ENCODE measurements at places on chromosomes 12 and 14.

DNA sequence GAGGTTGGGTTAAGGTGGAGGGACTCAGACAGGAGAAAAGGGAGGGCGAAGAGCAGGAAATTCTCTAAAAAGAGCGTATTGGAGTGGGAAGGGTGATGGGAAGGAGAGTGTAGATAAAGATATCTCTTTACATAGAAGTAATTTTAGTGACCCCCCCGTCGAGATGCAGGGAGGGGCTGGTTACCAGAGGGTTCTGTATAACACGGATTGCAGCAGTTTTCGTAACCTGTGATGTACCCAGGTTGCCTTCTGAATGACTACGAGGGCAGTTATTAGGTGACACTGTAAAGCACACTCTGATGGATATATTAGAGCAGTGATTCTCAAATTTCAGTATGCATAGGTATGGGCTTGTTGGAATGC is 443 bp downstream of the DNAL1 start:
- DNase-seq: no peak

DNA sequence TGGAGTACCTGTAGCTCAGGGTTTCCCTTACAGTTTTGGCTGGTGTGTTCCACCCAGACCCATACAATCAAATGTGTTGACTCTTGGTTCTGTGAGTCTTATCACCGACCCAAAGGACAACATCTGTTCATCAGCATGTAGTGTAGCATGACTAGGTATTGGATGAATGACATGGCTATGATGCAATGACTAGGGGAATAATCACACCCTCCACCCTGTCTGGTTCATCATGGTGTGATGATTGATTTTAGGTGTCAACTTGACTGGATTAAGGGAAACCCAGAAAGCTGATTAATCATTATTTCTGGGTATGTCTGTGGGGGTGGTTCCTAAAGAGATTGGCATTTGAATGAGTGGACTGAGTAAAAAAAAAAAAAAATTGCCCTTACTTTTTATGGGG is 311.3 kb downstream of the DPF3 start:
- DNase-seq: no peak

- no peak for DNase-seq
Observed at GRCh38 chr14:70009961-70010360, 130.7 kb downstream of the SMOC1 start.

DNA sequence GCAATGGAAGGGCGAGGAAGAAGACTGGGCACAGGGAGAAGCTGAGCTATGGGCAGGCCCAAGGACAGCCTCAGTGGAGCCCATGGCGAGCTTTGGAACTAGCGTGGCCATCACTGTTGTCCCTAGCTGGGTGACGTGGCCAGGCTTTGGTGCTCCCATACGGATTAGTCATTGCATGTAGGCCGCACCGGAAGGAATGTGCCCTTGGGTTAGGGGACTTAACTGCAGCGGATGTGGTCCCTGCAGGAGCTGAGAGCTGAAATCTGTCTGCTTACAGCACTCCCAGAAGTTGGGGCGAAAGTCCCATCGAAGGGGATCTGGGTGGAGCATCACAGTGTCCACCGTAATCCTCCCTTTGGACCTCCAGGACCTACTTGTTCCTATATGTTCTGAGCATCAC is 133.7 kb downstream of the PAPOLA start:
- no peak for DNase-seq

DNA sequence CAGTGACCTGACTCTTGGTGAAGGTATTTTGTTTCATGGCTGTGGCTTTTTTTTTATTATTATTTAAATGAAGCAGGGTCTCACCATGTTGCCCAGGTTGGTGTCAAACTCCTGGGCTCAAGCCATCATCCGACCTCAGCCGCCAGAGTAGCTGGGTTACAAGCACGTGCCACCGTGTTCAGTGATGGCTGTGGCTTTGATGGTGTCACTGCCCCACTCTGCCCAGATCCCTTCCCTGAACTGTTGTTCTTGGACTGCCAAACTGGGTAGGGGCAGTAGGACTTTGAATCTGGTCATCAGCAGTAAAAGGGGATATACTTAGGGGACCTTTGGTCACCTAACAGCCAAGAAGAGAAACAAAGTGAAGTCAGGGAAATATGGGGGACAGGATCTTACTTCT is 19.4 kb downstream of the B4GALNT3 start:
- no peak for DNase-seq

- DNase-seq: no peak
Observed at GRCh38 chr12:130334399-130334798, 3.3 kb upstream of the PIWIL1 start.

- no peak for DNase-seq
Observed at GRCh38 chr14:71169861-71170260, 262.6 kb downstream of the PCNX1 start.

DNA sequence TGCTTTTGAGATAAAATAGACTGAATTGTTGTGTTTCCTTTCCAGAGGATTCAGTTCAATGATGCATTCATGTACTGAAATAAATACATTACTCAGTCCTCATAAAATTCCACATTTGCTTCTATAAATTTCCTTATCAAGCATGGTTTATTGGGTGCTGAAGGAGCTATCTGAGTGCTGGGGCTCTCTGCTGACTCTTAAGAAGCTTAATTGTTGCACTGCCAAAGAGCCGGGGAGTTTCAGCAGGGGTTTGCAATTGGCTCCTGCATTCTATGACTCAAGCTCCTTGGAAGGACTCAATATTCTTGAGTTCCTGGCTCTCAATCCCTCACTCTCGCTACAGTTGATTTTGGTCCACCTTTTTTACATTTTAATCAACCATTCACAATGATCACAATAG is 69.8 kb upstream of the PYGL start:
- DNase-seq: no peak

DNA sequence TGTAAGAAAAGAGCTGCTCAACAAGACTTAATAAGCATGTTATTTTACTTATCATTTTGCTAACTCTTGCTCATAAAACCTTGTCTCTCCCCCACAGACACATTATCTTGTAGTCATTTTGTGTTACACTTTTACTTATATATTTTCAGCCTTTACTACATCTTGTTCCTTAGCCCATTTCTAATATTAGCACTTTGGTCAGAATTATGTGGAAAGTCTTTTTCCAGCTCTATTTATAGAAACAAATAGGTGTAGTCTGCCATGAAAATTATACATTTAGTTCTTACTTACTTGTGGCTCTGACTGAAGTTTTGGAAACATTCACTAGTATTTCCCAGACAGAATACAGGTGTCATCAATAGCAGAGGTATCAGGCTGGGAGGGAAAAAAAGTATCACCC is 76.1 kb downstream of the TMEM116 start:
- DNase-seq: no peak

- DNase-seq: no peak
Observed at GRCh38 chr12:122983789-122984515, 3.5 kb downstream of the ARL6IP4 start.

- DNase-seq: no peak
Observed at GRCh38 chr12:92568691-92569090, 134.1 kb upstream of the PLEKHG7 start.

DNA sequence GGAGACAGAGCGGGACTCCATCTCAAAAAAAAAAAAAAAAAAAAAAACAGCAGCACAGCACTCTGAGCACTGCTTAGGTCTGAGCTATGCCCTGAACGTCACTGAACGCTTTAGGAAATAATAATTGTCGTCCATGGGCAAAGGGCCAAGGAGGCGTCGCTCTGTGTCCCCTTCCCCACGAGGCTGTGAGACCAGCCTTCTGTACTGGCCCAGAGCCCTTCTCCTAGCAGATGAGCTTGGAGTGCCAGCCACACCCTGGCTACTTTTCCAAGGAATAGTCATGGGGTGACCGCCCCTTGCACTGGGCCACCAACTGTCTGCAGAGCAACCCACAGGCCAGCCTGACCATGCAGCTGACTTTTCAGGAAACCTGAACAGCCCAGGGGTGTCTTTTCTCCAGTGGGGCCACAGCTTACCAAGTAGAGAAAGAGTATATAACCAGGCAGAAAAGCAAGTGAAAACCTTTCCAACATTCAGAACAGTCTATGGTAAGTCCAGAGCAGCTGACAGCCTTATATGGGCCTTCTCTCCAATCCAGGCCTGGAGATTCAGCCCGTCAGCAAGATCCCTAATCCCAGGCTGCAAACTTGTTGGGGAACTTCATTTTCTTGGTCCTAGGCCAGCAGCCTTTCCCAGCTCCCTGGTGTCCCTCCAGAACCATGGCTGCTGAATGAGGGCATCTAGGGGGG is 28.5 kb downstream of the CD9 start:
- no peak for DNase-seq

Measured in smooth muscle cell of the brain vasculature (primary cell).